ENCODE measurements at places on chromosomes 3 and 15.

- DNase-seq: no peak
These were observed 5.6 kb downstream of the ZNF662 start for GRCh38 chr3:42911551-42911950.

DNA sequence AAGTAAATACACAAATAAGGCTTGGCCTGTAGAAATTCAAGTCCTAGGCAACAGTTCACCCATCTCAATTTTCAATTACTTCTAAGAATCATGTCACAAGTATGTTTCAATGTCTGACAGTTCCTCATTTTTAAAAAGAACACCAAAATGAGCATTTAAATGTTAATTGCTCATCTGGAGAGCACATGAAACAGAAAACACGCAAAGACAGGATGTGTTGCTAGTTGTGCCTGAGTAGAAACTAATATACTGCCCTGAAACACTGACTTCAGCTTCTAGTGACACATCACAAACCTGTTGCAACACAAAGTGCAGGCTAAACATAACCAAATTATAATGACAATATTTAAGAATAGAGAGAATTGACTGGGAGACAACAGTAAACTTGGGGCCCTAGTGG, 167.3 kb upstream of the THBS1 start:
- no peak for DNase-seq

DNA sequence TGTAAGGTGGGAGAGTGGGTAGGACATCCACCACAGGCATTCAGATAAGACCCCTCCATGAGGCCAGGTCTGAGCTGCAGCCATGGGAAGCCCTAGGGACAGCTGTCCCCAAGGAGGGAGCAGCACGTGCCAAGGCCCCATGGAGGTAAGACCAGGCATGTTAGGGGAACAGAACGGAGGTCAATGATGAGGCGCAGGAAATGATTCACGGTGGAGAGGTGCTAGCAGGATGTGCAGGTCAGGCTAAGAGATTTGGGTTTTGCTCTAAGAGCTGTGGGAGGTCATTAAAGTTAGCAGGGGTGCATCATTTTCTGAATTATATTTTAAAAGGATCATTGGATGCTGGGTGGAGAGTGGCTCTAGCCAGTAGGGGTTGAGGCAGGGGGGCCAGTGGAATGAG, 66.4 kb upstream of the SNRPA1 start:
- DNase-seq: no peak

GRCh38 chr15:74511583-74511982, 29.4 kb upstream of the ARID3B start:
- no peak for DNase-seq

DNA sequence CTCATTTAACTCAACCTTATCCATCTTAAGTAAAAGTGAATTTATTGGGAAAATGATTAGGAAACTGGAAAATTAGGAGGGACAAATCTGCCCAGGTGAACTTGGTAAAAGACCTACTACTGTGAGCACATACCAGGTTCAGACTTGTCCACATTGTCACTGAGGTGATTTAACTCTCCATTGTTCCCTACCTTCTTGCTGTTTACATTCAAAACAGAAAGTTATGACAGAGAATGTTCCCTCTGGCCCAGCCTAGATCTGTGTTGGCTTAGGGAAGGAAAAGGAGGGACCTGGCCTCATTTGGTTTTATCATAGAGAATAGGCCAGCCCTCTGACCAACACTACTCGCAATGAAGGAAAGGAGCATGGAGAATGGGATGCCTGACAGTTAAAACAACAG, 117.6 kb downstream of the SATB1 start:
- DNase-seq: no peak

DNA sequence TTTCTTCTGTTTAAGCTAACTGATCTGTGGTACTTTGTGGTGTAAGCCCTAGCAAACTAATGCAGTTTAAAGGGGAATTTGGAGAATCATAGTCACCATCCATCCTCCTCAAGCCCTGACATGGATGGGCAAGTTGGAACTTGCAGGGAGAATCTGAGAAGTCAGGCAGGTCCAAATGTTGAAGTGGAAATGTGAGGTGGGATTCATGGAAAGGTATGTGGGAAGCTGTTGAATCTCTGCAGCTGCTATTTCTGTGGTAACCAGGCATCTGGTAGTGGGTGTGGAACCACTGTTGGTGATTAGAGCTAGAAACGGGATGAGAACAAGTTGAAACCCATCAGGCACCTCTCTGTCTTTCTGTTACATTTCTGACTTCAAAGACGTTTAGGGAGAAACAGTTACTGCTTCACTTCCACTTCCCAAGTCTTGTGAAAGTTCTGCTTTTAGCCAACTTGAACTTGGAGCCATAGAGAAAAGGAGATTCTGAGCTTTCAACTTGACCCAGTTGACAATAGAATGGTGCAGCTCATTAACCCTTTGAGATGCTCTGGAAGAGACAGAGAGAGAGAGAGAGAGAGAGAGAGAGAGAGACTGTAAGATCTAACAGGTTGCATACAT, 38.1 kb upstream of the NMNAT3 start:
- no peak for DNase-seq
